A549 treated with AZD2906 at 1 μM for 4 hours (cell line): ENCODE measurements at places on chromosomes 12 and 14. TPM values are rescaled to one million over a fixed set of nuclear protein-coding genes. Genes with fewer than 3 reads are reported as not detected.

The RTL1 gene
- 0.16 to 0.27 TPM (median 0.22 TPM) in 5 replicates for total RNA-seq

The FOXA1 gene
- total RNA-seq = 4.3 to 6.4 TPM (median 5.8 TPM) in 5 replicates

The ACACB gene
- 9.6 to 15.9 TPM (median 12.4 TPM) in 5 replicates for total RNA-seq

The TOMM20L gene
- total RNA-seq = not detected in 5 replicates
